ENCODE measurements at places on chromosomes 11 and 22.

GRCh38 chr11:26904132-26904531 lies 89.8 kb upstream of the FIBIN start:
- no peaks in the 10 kb centered on the region for H3K27me3 ChIP-seq
- no peak for DNase-seq
- H3K4me3 ChIP-seq, result no peak overlapping the region
- no peaks in the 10 kb centered on the region for H3K4me1 ChIP-seq
- no peak overlapping the region for H3K27ac ChIP-seq
- no peaks in the 10 kb centered on the region for H3K36me3 ChIP-seq

DNA sequence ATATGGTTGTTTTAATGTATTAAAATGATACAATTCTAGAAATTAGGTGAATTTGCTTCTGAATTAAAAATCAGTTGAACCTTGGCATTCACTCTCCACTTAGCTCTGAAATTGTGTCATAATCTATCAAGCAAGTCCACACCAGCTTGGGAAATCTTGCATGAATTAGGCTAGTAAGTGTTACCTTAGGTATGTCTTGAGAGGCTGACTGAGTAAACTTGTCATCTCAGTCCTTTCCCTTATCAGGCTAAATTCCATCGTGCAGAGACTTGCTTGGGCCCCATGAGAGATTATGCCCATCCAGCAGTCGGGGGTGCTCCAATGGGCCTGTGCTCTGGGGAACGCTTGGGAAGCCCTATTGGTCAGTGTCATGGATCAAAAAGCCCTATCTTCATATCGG lies 33.9 kb upstream of the ST14 start:
- DNase-seq, result no peak
- peaks cover 25% of the 10 kb centered on the region for H3K36me3 ChIP-seq
- no peak overlapping the region for H3K27ac ChIP-seq
- peaks cover 26% of the 10 kb centered on the region for H3K4me1 ChIP-seq

DNA sequence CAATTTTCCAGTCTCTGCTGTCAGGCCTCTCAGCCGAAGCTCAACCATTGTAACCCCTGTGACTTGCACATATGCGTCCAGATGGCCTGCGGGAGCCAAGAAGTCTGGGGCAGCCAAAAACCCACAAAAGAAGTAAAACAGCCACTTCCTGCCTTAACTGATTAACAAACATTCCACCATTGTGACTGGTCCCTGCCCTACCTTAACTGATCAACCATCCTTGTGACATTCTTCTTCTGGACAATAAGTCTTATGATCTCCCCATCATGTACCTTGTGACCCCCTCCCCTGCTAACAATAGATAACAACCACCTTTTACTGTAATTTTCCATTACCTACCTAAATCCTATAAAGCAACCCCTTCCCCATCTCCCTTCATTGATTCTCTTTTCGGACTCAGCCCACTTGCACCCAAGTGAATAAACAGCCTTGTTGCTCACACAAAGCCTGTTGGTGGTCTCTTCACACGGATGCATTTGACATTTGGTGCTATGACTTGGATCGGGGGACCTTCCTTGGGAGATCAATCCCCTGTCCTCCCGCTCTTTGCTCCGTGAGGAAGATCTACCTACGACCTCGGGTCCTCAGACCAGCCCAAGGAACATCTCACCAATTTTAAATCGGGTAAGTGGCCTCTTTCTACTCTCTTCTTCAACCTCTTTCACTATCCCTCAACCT lies 1.3 kb upstream of the NDUFC2 start:
- peaks cover 34% of the 10 kb centered on the region for H3K4me1 ChIP-seq
- H3K27ac ChIP-seq, result peak overlapping the region; percentile 65
- peak overlapping the region; percentile 92 for H3K4me3 ChIP-seq
- DNase-seq, result no peak
- no peaks in the 10 kb centered on the region for H3K36me3 ChIP-seq

DNA sequence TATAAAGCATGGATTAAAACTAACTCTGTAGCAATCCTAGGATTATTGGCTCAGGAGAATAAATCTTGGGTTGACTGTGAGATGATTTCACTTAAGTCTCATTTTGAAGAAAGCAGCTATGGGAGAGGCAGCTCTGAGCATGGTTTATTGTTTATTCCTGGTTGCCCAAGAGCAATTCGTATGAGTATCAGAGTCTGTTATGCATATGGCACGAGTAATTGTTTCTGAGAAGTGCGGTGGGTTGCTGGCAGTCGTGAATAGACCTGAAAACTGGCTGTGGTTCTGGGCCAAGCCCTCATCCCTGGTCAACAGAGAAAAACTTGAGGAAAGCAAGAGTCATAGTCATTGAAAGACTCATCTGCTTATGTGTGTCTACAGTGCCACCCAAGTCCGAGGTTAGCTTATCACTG lies 26.8 kb downstream of the DIXDC1 start:
- no peaks in the 10 kb centered on the region for H3K27me3 ChIP-seq
- H3K4me3 ChIP-seq, result no peak overlapping the region
- no peaks in the 10 kb centered on the region for H3K4me1 ChIP-seq
- H3K27ac ChIP-seq, result no peak overlapping the region
- H3K36me3 ChIP-seq, result no peaks in the 10 kb centered on the region
- no peak for DNase-seq

Measured in natural killer cell treated with Interleukin-12 subunit alpha and Interleukin-12 subunit beta and Interleukin-15 and Interleukin-18, amount 100 ng/mL, for 72 hours (primary cell).